ENCODE measurements at places on chromosomes 13 and 19.

- DNase-seq: no peak
These were observed 9.5 kb downstream of the SEMA6B start for GRCh38 chr19:4550018-4550417.

DNA sequence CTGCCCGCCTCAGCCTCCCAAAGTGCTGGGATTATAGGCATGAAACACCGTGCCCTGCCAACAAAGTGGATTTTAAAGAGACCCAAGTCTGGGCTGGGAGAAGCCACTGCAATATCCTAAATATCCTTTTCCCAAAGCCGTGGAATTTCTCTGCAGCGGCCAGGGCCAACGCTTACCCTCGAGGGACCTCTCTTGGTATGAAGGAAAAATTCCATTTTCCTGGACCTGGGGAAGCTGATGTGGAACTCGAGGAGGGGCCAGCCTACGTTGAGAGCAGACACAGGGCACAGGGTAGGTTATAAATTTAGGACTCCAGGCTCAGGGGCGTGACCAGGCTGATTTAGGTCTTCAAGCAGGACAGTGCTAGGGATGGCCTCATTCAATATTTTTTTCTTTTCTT lies 17.7 kb upstream of the UPF1 start:
- no peak for DNase-seq

- DNase-seq: no peak
These were observed 142.5 kb upstream of the ZNF536 start for GRCh38 chr19:30229525-30230174.

GRCh38 chr13:80737513-80737912 lies 396.6 kb upstream of the SPRY2 start:
- no peak for DNase-seq

GRCh38 chr13:80011448-80012212 lies 329.3 kb downstream of the SPRY2 start:
- no peak for DNase-seq

- DNase-seq: no peak
These were observed 433.7 kb downstream of the DIAPH3 start for GRCh38 chr13:59730026-59730425.

Measured in mammary epithelial cell (primary cell).